ENCODE measurements at places on chromosomes 4 and X. TPM values are rescaled to one million over a fixed set of nuclear protein-coding genes. Genes with fewer than 3 reads are reported as not detected.
A peak's percentile ranks its signal among the peaks of the same experiment; 100 is the strongest.

The VCX3B gene
- not detected for total RNA-seq

The KIT gene
- total RNA-seq, result not detected

DNA sequence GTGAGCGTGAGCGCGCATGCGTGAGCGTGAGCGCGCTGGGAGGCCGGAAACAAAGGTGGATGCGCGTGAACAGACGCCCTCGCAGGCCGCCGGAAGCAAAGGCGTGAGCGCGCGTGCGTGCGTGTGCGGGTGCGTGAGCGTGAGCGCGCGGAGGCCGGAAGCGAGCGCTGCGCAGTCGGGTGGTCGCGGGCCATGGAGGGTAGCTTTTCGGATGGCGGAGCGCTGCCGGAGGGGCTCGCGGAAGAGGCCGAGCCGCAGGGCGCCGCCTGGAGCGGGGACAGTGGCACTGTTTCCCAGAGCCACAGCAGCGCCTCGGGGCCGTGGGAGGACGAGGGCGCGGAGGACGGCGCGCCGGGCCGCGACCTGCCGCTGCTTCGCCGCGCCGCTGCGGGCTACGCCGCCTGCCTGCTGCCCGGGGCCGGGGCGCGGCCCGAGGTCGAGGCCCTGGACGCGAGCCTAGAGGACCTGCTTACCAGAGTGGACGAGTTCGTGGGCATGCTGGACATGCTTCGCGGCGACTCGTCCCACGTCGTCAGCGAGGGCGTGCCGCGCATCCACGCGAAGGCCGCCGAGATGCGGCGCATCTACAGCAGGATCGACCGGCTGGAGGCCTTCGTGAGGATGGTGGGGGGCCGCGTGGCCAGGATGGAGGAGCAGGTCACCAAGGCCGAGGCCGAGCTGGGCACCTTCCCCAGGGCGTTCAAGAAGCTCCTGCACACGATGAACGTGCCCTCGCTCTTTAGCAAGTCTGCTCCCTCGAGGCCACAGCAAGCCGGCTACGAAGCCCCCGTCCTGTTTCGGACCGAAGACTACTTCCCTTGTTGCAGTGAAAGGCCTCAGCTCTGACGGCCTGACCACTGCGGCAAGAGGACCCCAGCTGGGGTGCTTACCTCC, at the start of gene BLOC1S4:
TSS of gene BLOC1S4 (plus strand) at position 157 of the 894 bp plus-strand sequence. CDS start at position 193, 36 bp downstream.
- H3K4me1 ChIP-seq, result peaks cover 33% of the 10 kb centered on the region
- H3K27me3 ChIP-seq, result no peaks in the 10 kb centered on the region
- no peaks in the 10 kb centered on the region for H3K36me3 ChIP-seq
- H3K4me3 ChIP-seq, result peak within 1 kb of the TSS; percentile 79
- H3K27ac ChIP-seq, result peak within 1 kb of the TSS; percentile 85

DNA sequence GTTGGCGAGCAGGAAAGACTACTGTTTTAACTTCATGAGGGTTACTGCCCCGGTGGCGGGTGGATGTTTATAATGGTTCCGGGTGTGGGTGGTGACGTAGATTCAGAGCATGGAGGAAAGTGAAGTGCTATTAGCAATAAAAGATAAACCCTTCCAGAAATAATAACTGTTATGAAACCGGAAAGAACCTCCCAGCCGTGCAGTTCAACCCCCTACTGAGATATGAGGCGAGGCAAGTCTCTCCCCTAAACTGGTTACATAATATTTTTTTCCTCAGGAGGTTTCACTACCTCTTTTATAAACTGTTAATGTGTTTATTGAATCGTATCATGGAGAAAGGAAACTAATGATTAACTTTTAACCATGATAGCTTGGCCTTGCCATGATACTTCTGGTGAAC, 33.9 kb upstream of the STIM2 start:
- peak overlapping the region; percentile 29 for H3K27ac ChIP-seq
- H3K4me1 ChIP-seq, result peaks cover 75% of the 10 kb centered on the region
- H3K27me3 ChIP-seq, result peaks cover 27% of the 10 kb centered on the region
- peak; percentile 84 for DNase-seq
- H3K4me3 ChIP-seq, result peak overlapping the region; percentile 33

DNA sequence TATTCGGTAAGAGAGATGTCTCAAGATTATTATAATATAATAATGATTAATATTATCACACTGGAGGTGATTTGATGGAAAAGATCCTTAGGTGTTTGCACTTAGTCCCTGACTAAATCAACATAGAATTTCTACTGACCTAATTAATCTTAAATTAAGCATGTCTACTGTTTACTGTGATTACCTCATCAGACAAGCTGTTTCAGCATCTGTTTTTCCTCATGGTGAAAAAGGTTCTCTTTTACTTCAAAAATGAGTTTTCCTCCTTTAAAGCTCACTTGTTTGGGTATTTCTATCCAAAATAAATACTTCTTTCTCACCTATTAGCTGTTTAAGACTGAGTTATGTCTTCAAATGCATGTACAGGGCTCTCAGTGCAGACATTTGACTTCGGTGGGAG, 407.8 kb downstream of the NKX6-1 start:
- no peaks in the 10 kb centered on the region for H3K27me3 ChIP-seq
- H3K4me3 ChIP-seq, result no peak overlapping the region
- no peaks in the 10 kb centered on the region for H3K4me1 ChIP-seq
- DNase-seq, result no peak
- no peak overlapping the region for H3K27ac ChIP-seq

- H3K4me1 ChIP-seq, result no peaks in the 10 kb centered on the region
- no peaks in the 10 kb centered on the region for H3K27me3 ChIP-seq
- no peak overlapping the region for H3K27ac ChIP-seq
- DNase-seq, result no peak
These were observed 117.0 kb downstream of the KDR start for GRCh38 chr4:55008166-55009056.

- peak overlapping the region; percentile 63 for H3K27ac ChIP-seq
- H3K36me3 ChIP-seq, result no peaks in the 10 kb centered on the region
- no peaks in the 10 kb centered on the region for H3K4me1 ChIP-seq
- DNase-seq, result peak; percentile 68
These were observed 27.4 kb upstream of the CCSER1 start for GRCh38 chr4:90099812-90100211.

The LAMP2 gene
- 35.0 TPM for total RNA-seq

The AMTN gene
- total RNA-seq, result not detected

The EXOSC9 gene
- 35.5 TPM for total RNA-seq

- DNase-seq, result no peak
- H3K36me3 ChIP-seq, result no peaks in the 10 kb centered on the region
- H3K4me1 ChIP-seq, result no peaks in the 10 kb centered on the region
- H3K27me3 ChIP-seq, result no peaks in the 10 kb centered on the region
These were observed 629.7 kb downstream of the PCDH7 start for GRCh38 chr4:31349907-31350306.

DNA sequence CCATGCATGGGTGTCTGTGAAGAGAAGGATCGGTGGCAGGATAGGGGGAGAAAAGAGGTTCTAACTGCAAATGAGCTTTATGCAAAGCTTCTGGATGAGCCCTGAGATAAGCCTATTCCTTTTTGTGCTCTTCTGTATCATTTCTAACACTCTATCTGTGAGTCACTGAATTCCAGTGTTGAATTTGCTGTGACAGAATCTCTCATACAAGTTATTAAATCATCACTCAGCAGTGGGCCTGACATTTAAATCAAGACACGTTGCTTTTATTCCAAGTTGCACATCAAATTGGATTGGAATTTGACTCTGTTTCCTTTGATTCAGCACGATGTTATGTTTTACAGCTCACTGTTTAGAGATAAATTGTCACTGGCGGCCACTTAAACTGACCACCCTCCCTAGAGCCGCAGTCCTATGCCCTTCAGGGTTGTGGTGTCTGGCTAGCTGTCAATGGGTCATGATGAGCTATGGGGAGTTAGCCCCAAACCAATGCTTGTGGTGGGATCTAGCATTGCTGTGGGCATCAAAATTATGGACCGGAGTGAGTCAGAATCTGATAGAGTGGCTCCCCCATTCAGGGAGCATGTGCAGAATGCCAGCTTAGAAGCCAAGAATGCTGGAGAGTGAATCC, 42.7 kb downstream of the LHFPL1 start:
- no peaks in the 10 kb centered on the region for H3K4me1 ChIP-seq
- no peak overlapping the region for H3K4me3 ChIP-seq
- H3K36me3 ChIP-seq, result no peaks in the 10 kb centered on the region
- no peak overlapping the region for H3K27ac ChIP-seq
- DNase-seq, result no peak
- H3K27me3 ChIP-seq, result no peaks in the 10 kb centered on the region

The INTS6L gene
- 42.4 TPM for total RNA-seq

DNA sequence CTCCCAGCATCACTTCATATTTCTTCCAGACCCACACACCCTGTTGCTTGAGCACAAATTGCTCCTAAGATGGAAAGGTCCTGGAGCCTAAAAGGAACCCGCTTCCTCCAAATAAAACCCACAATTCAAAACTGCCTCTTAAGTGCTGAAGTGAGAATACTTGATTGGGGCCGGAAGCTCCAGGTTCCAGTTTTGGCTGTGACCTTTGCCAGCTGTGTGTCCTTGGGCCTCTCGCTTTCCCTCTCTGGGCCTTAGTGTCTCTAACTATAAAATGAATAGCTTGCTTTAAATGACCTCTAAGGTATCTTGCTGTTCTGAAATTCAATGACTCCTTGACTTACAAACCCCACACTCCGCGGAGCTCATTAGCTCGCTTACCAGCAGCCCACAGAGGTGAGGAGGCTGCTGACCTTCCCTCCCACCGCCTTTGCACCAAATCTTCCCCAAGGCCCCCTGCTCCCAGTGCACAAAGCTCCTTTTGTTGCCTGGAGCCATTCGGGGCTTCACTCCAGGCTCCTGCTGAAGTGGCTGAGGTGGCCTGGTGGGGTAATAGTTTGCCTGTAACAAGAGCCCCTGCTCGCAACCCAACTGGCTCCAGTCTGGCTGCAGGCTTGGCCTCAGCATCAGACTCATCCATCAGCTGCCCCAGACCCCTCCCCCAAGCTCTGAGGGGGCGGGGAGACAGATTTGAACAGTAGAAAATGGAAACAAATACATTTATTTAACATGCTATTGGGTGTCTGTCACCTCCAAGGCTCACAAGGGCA, 21.8 kb downstream of the STARD8 start:
- H3K4me1 ChIP-seq, result no peaks in the 10 kb centered on the region
- H3K4me3 ChIP-seq, result no peak overlapping the region
- DNase-seq, result no peak
- no peaks in the 10 kb centered on the region for H3K36me3 ChIP-seq
- H3K27ac ChIP-seq, result no peak overlapping the region

DNA sequence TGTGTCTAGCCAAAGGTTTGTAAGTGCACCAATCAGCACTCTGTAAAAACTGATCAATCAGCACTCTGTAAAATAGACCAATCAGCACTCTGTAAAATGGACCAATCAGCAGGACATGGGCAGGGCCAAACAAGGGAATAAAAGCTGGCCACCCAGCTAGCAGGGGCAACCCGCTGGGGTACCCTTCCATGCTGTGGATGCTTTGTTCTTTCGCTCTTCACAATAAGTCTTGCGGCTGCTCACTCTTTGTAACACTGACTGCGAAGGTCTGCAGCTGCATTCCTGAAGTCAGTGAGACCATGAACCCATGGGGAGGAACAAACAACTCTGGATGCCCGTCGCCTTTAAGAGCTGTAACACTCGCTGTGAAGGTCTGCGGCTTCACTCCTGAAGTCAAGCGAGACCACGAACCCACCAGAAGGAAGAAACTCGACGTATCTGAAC, 14.3 kb downstream of the HNRNPDL start:
- no peaks in the 10 kb centered on the region for H3K27me3 ChIP-seq
- no peak overlapping the region for H3K4me3 ChIP-seq
- peak; percentile 45 for DNase-seq
- H3K4me1 ChIP-seq, result peaks cover 9% of the 10 kb centered on the region
- no peak overlapping the region for H3K27ac ChIP-seq

The ADRA2C gene
- total RNA-seq, result not detected

Measured in B cell (primary cell).